Esophagus muscularis mucosa (tissue), 4 donors: ENCODE measurements at places on chromosomes 6 and 20. TPM values are rescaled to one million over a fixed set of nuclear protein-coding genes. Genes with fewer than 3 reads are reported as not detected.

- no peak overlapping the region for H3K4me3 ChIP-seq
- H3K4me1 ChIP-seq = peaks cover 40% of the 10 kb centered on the region
- H3K27me3 ChIP-seq = no peaks in the 10 kb centered on the region
- no peak for DNase-seq
- H3K36me3 ChIP-seq = peaks cover 3% of the 10 kb centered on the region
- H3K27ac ChIP-seq = peak overlapping the region; percentile 35
Observed at GRCh38 chr6:158033751-158034702, 52.4 kb downstream of the SYNJ2 start.

DNA sequence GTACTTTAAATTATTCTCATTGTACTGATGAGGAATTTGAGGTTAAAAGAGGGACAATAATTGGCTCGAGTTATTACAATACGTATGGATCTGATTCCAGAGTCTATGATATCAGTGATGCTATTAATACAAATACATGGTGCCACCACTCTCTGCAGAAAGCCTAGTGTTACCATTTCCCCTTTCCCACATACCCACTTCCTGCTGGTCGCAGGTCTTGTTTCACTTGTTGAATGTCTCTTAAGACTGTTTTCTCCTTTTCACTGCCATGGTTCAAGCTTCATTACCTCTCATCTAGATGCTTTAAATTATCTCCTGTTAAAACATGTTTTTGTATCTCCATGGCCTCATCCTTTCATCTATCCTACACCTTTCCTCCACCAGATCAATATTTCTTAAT is 62.0 kb downstream of the FHL5 start:
- H3K4me3 ChIP-seq = no peak overlapping the region
- H3K27ac ChIP-seq = no peak overlapping the region

DNA sequence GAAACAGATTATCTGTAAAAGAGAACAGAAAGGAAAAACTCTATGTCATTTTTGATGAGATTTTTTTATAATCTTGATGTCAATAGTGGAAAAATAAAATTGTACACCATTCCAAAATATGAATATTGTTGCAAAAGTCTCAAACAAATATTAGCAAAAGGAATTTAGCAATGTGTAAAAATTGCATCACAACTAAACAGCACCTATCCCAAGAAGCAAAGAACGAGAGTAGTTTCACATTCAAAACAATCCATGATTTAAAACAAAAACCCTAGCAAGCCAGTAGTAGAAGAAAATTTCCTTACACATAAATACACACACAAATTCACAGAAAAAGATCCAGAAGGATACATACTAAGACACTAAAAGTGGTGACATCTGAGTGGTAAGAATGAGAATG is 38.4 kb downstream of the LCA5 start:
- H3K36me3 ChIP-seq = no peaks in the 10 kb centered on the region
- H3K27ac ChIP-seq = no peak overlapping the region
- DNase-seq = no peak
- no peaks in the 10 kb centered on the region for H3K27me3 ChIP-seq
- H3K4me3 ChIP-seq = no peak overlapping the region

GRCh38 chr6:41706876-41707564 is 28.4 kb downstream of the TFEB start:
- H3K4me3 ChIP-seq = no peak overlapping the region
- H3K27ac ChIP-seq = peak overlapping the region; percentile 88
- peaks cover 84% of the 10 kb centered on the region for H3K4me1 ChIP-seq
- no peak for DNase-seq
- no peaks in the 10 kb centered on the region for H3K27me3 ChIP-seq
- H3K36me3 ChIP-seq = no peaks in the 10 kb centered on the region

- no peaks in the 10 kb centered on the region for H3K36me3 ChIP-seq
- no peak overlapping the region for H3K27ac ChIP-seq
- no peaks in the 10 kb centered on the region for H3K27me3 ChIP-seq
- H3K4me3 ChIP-seq = no peak overlapping the region
Observed at GRCh38 chr6:3640868-3641267, 110.6 kb downstream of the PXDC1 start.

DNA sequence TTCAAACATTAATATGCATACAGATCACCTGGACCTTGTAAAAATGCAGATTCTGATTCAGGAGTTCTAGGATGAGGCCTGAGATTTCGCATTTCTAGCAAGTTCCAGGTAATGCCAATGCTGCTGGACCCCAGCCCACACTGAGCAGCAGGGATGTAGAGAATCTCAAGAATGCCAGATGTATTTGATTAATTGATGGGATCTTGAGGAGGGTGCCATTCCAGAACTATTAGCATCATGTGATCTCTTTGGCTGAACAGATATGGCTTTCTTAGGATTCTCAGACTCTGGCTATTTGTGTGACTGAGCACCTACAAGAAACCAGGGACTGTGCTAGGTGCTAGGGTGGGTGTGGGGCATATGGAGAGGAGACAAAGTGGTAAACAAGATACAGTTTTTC is 16.5 kb upstream of the SNX3 start:
- H3K4me1 ChIP-seq = no peaks in the 10 kb centered on the region
- H3K27ac ChIP-seq = no peak overlapping the region
- H3K36me3 ChIP-seq = no peaks in the 10 kb centered on the region

DNA sequence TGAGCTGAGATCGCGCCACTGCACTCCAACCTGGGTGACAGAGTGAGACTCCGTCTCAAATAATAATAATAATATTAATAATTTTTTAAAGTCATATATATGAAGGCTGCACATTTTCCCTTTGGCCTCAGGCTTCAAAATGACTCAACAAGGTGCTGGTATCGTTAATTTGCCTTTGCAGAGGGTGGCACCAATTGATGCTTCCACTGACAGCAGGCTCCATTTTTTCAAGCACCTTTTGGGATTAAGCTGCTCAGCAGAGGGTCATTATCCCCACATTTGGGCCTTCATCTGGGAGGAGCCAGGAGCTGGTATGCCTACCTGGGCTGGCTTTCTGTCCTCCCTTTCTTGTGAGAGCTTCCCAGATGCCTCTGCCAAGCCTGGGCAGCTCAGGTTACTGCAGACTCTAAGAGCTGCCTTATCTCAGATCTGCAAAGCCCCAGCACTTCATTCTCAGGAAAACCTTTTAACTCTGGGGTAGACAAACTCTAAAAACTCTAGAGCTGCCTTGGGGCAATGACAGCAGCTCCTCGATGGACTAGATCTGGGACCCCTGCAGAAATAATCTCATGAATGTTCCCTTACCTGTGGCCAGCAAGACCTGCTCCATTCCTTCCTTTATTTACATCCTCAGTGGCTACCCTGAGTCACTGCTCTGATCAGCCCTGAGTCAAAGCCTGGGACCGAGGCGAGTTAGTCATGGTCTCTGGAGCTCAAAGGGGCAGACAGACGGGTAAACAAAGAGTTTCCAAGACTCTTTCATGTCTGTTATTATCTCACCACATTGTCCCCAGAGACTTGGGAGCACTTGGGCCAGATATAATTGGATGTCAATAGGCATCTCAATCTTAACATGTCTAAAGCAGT is 80.0 kb upstream of the EYA2 start:
- H3K4me3 ChIP-seq = no peak overlapping the region
- H3K27me3 ChIP-seq = no peaks in the 10 kb centered on the region
- no peaks in the 10 kb centered on the region for H3K4me1 ChIP-seq
- no peak overlapping the region for H3K27ac ChIP-seq

- H3K4me3 ChIP-seq = no peak overlapping the region
- DNase-seq = no peak
- H3K4me1 ChIP-seq = peaks cover 4% of the 10 kb centered on the region
- no peaks in the 10 kb centered on the region for H3K36me3 ChIP-seq
- H3K27me3 ChIP-seq = peaks cover 8% of the 10 kb centered on the region
Observed at GRCh38 chr20:39654171-39654570, 692.0 kb downstream of the DHX35 start.

DNA sequence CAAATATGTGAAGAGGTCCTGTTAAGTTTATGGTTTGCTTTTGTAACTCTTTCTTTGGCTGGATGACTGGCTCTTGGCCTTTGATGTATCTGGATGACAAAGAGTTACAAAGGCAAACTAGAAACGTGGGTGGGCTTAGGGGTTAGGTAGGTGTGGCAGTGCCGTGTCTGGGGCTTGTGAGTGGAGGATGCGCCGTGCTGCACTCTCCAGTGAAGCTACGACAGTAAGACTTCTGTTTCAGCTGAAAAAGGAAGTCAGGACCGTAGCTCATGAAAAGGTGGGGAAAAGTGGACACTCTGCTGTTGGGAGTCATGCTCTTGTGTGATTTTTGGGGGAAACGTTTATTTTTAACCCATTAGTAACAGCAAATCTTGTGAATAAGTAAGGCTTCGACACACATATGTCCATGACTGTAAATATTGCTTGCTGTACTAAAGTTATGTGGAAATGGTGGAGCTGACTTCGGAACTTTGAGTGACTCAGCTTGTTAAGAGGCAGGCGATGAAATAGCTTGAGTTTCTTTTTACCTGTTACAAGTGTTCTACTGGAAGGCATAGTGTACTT is 45.6 kb downstream of the DUSP22 start:
- no peaks in the 10 kb centered on the region for H3K36me3 ChIP-seq
- DNase-seq = no peak

- no peaks in the 10 kb centered on the region for H3K27me3 ChIP-seq
- H3K4me3 ChIP-seq = no peak overlapping the region
- no peak for DNase-seq
- peaks cover 27% of the 10 kb centered on the region for H3K36me3 ChIP-seq
- no peak overlapping the region for H3K27ac ChIP-seq
Observed at GRCh38 chr6:87608802-87609201, 18.9 kb downstream of the ORC3 start.

DNA sequence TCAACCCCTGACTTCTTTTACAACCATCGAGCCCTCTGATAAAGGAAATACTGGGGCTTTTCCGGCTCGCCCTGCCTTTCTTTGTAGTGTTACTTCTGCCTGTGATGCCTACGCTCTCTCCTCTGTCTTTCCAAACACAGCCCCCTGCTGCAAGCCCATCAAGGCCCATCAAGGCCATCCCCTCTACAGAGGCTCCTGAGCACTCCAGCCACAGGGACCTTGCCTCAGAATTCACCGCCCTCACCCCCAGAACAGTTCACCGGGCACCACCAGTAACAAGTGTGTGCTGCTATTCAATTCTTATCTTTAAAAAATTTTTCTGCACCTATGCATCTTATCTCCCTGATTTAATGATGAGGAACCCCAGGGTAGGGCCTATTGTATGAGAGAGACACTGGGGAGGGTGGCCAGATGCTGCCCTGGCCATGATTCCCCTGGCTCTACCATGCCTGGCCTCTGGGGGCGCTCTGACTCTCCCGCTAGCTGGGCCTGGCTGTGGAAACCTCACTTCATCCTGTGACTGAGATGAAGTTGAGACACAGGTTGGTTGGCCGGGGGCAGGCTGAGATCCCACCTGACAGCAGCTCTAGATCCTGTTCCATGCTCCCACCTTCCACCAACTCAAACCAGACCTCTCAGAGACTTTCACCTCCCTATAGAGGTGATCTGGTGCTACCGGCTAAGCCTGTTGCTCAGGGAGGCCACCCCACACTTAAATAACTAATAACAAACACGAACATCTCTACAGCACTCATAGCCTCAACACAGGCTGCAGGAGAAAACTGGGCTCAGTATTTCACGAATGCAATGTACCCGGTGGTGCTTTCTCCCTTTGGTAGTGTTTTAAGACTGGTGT is 19.2 kb upstream of the GLP1R start:
- H3K27ac ChIP-seq = no peak overlapping the region
- H3K27me3 ChIP-seq = no peaks in the 10 kb centered on the region
- H3K4me3 ChIP-seq = no peak overlapping the region
- H3K4me1 ChIP-seq = no peaks in the 10 kb centered on the region
- no peaks in the 10 kb centered on the region for H3K36me3 ChIP-seq

DNA sequence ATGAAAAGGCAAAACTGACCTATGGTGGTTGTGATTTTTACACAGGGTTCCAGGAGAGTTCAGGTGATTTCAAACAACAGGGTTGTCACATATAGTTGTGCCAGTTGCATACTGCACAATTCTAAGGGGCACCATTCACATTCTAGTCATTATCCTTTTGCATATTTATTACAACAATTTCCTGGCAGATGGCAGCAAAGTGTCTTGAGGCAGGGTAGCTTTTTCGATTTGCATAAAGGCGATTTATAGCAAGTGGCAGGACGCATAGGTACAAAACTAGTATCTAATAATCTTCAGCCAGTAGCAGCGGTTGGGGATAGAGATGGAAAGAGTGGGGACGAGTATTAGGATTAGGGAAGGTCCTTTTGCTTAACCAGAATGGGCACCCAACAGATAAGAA is 46.5 kb upstream of the TRAF3IP2 start:
- peaks cover 4% of the 10 kb centered on the region for H3K4me1 ChIP-seq
- H3K27ac ChIP-seq = no peak overlapping the region
- no peak for DNase-seq

GRCh38 chr6:42210551-42210950 is 7.1 kb downstream of the MRPS10 start:
- no peak for DNase-seq
- H3K4me3 ChIP-seq = no peak overlapping the region
- peaks cover 84% of the 10 kb centered on the region for H3K36me3 ChIP-seq
- no peak overlapping the region for H3K27ac ChIP-seq

GRCh38 chr20:34753706-34754461 is 49.7 kb downstream of the TP53INP2 start:
- no peaks in the 10 kb centered on the region for H3K27me3 ChIP-seq
- no peak overlapping the region for H3K27ac ChIP-seq
- H3K4me1 ChIP-seq = no peaks in the 10 kb centered on the region
- no peak for DNase-seq
- H3K4me3 ChIP-seq = no peak overlapping the region

DNA sequence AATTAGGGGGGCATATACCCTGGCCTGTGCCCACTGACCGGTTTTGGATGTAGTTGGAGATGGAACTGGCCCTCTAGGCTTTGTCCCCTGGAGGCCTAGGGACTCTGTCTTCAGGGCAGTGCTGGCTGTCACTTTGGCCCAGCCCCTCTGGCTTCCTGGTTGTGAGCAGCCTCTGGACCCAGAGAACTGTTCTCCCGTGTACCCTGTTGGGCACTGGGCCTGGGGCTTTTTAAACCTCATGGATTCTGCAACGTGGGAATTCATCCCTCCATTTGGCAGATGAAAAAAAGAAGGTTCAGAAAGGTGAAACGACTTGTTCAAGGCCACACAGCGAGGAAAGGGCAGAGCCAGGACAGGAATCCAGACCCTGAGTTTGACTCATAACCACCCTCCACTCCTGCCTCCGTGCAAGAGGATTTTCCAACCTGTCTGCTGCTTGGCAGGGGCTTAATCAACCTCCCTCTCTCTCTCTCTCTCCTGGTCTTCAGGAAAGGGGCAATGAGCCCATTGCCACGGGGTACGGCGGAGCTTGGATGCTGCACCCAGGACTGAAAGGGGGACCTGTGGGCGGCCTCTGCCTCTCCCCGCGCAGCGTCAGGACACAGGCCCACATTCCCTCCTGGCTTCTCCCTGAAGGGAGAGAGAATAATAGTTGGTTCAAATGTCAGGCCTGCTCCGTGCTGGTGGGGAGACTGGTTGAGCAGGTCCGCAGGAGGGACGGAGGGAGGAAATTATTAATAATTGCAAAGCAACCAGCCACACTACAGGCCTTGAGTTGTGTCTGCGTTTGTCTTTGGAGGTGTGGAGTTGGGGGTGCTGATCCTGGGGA is 56.0 kb downstream of the CEBPB start:
- H3K4me3 ChIP-seq = no peak overlapping the region
- H3K27ac ChIP-seq = no peak overlapping the region
- no peaks in the 10 kb centered on the region for H3K4me1 ChIP-seq
- no peak for DNase-seq
- H3K36me3 ChIP-seq = no peaks in the 10 kb centered on the region
- peaks cover 8% of the 10 kb centered on the region for H3K27me3 ChIP-seq

Gene KCNK5
- total RNA-seq = 9.2 TPM

Gene SIRPB1
- total RNA-seq = 4.0 TPM

Gene TCP1
- 140 TPM for total RNA-seq

Gene SOBP
- 27.3 TPM for total RNA-seq

Gene TRIM31
- not detected for total RNA-seq

Gene BTNL2
- not detected for total RNA-seq

Gene BNIP5
- total RNA-seq = not detected
